ENCODE measurements at places on chromosomes 2 and 18. TPM values are rescaled to one million over a fixed set of nuclear protein-coding genes. Genes with fewer than 3 reads are reported as not detected.

Gene SF3B1
- 337 TPM for total RNA-seq

Gene COL5A2
- total RNA-seq, result 115 TPM

Gene CSRNP3
- total RNA-seq, result 5.4 TPM

Gene ASTL
- total RNA-seq, result 0.57 TPM

- peaks cover 2% of the 10 kb centered on the region for H3K4me1 ChIP-seq
- no peak for DNase-seq
- H3K27me3 ChIP-seq, result no peaks in the 10 kb centered on the region
- H3K4me3 ChIP-seq, result no peak overlapping the region
- no peak overlapping the region for H3K27ac ChIP-seq
- no peaks in the 10 kb centered on the region for H3K36me3 ChIP-seq
Observed at GRCh38 chr2:179253226-179253625, 11.4 kb downstream of the SESTD1 start.

GRCh38 chr2:133581010-133581760 lies 12.9 kb upstream of the NCKAP5 start:
- H3K4me3 ChIP-seq, result no peak overlapping the region
- DNase-seq, result no peak
- peaks cover 2% of the 10 kb centered on the region for H3K27me3 ChIP-seq

DNA sequence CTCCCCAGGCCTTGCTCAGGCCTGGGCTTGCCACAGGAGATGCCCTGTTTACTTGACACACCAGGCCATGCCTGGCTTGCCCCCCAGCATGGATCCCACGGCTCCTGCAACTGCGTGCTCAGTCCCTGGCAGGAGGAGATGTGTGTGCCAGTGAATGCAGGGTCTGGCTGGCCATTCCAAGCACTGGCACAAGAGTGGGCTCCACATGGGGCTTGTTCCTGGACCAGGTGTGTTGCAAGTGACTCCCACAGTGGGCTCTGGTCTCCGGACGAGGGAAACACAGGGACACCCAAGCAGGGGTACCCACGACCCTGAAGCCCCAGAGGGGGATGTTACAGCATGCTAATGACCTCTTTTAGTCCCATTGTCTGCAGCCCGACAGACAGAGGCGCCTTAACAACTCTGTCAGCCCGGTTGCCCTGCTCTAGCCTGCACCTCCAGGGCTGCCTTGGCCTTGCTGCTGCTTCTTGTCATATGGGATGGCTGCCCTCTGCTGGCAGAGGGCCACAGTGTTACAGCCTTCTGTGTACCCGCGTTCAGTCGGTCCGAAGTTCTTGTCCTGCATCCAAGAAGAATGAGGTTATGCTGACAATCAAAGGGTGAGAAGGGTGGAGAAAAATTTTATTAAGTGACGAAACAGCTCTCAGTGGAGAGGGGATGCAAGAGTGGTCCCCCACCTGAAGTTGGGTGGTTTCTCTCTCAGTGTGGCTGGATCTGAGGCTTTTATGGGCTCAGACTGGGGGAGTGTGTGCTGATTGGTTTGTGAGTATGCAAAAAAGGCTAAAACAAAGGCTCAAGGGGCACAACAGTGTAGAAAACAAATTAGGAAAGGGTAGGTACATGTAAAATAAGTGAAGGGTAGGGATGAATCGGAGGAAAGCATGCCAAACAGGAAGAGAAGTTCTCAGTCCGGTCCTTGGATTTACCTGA lies 180.4 kb downstream of the MBD5 start:
- H3K36me3 ChIP-seq, result no peaks in the 10 kb centered on the region
- no peaks in the 10 kb centered on the region for H3K4me1 ChIP-seq
- peak; percentile 51 for DNase-seq
- no peaks in the 10 kb centered on the region for H3K27me3 ChIP-seq

DNA sequence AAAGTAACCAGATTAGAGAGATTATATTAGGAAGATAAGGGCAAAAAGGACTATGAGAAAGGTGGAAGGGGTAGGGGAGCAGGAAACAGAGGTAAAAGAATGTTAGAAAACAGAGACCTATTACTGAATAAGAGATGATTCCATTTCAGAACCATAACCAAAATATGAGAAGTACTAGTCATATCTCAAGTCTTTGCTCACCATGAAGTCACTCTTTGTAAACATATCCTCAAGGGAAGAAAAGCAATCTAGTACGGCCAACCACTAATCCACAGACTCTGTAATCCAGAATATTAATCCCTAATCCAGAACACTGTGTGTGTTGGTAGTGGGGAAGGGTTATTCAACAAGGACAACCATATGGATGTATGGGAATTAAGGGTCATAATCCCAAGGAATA lies 92.0 kb downstream of the CDCA7 start:
- DNase-seq, result no peak
- H3K4me1 ChIP-seq, result no peaks in the 10 kb centered on the region
- no peak overlapping the region for H3K4me3 ChIP-seq
- H3K27me3 ChIP-seq, result no peaks in the 10 kb centered on the region
- no peaks in the 10 kb centered on the region for H3K36me3 ChIP-seq

- DNase-seq, result peak; percentile 89
- no peak overlapping the region for H3K27ac ChIP-seq
- no peaks in the 10 kb centered on the region for H3K27me3 ChIP-seq
- H3K36me3 ChIP-seq, result no peaks in the 10 kb centered on the region
- H3K4me1 ChIP-seq, result peaks cover 3% of the 10 kb centered on the region
- H3K4me3 ChIP-seq, result no peak overlapping the region
Observed at GRCh38 chr2:71646028-71646427, 192.7 kb downstream of the DYSF start.

DNA sequence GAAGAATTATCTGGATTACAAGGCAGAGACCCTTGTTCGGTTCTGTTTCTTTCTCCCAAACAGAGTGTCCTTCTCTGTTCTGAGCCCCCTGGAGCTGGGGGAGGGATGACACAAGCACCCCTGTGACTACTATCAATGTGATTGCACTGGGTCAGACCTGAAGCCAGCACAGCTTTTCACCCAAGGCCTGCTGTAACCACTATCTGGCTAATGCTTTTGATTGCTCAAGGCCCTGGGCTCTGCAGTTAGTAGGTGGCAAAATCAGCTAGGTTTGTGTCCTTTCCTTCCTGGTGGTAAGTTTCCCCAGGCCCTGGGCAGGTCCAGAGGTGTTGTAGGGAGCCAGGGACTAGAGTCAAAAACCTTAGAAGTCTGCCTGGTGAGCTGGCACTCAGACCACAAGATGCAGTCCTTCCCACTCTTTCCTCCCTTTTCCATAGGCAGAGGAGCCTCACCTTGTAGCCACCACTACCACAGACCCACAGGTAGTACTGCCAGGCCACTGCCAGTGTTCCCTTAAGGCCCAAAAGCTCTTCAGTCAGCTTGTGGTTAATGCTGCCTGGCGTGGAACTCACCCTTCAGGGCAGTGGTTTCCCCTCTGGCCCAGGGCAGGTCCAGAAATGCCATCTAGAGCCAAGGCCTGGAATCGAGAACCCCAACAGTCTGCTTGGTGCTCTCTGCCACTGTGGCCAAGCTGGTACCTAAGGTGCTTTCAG lies 83.0 kb downstream of the FAM117B start:
- H3K27ac ChIP-seq, result no peak overlapping the region
- no peaks in the 10 kb centered on the region for H3K36me3 ChIP-seq
- no peaks in the 10 kb centered on the region for H3K4me1 ChIP-seq
- no peak for DNase-seq

- H3K36me3 ChIP-seq, result no peaks in the 10 kb centered on the region
- no peak overlapping the region for H3K27ac ChIP-seq
- no peak for DNase-seq
- H3K4me1 ChIP-seq, result no peaks in the 10 kb centered on the region
Observed at GRCh38 chr2:10412380-10412779, 35.7 kb downstream of the ODC1 start.

DNA sequence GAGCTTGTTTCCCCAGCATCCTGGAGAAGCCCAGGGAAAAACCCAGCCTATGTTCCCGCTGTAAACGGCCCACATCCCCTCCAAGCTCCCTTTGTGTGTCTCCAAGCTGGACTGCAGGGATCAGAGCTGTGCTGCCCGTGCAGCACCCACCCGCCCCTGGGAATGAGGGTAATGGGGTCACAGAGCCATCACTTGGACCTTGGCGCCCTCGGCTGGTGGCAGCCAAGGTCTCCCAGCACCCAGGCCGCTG lies 670 bp upstream of the INPP5D start:
- H3K36me3 ChIP-seq, result no peaks in the 10 kb centered on the region
- H3K27ac ChIP-seq, result no peak overlapping the region
- no peaks in the 10 kb centered on the region for H3K4me1 ChIP-seq
- no peak for DNase-seq
- H3K27me3 ChIP-seq, result no peaks in the 10 kb centered on the region

DNA sequence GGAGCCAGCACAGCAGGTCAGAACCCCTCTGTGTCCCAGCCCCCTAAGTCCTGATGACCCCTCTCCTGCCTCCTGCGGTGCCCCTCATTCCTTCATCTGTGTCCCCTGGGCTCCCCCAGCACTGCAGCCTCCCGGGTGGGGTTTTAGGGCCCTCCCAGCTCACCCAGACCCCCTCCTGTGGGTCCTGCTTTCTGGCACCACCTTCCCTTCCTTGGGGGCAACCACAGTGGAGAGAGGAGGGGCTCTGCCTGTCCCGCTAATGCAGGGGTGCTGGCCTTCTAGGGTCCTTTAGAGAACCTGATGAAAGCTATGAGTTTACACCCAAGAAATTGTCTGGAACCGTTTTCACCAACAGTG lies 42.7 kb upstream of the ALPP start:
- H3K4me1 ChIP-seq, result no peaks in the 10 kb centered on the region
- no peaks in the 10 kb centered on the region for H3K27me3 ChIP-seq
- no peaks in the 10 kb centered on the region for H3K36me3 ChIP-seq
- no peak overlapping the region for H3K4me3 ChIP-seq
- no peak overlapping the region for H3K27ac ChIP-seq
- DNase-seq, result no peak
